Hematopoietic multipotent progenitor cell treated with erythropoietin and hydrocortisone succinate and interleukin-3 and kit ligand, for 17 days (in vitro differentiated cells): ENCODE measurements at places on chromosomes 3 and 15.

DNA sequence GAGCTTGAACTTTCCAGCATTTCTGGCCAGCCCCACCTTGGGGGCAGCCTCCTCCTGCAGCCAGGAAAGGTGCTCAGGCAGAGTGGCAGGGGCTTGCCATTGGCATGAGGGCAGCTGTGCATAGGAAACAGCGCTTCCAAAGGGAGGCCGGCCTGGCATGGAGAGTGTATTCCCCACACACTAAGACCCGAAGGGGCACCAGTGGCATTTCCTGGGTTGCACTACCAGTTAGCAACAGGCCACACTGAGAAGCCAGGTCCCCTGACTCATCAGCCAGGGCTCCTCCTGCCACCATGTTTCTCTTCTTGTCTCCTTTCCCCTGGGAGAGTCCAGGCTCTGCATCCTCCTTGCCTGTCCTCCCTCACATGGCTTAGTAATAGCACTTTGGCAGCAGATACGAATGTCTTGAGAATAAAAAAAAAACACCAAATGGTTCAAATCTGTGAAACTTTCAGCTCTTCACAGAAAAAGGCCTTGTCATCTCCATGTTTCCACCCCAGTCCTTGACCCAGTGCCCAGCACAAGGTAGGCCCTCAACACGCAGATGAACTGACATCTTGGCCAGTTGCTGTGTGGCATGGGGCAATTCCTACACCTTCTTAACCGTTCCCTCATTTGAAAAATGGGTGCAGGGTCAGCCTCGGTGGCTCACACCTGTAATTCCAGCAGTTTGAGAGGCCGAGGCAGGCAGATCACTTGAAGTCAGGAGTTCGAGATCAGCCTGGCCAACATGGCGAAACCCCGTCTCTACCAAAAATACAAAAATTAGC lies 180.4 kb downstream of the SMAD6 start:
- DNase-seq: no peak

GRCh38 chr3:45488591-45488990 lies 100.2 kb downstream of the LARS2 start:
- no peak for DNase-seq

GRCh38 chr15:95324656-95325055 lies 1005.8 kb upstream of the NR2F2 start:
- no peak for DNase-seq

DNA sequence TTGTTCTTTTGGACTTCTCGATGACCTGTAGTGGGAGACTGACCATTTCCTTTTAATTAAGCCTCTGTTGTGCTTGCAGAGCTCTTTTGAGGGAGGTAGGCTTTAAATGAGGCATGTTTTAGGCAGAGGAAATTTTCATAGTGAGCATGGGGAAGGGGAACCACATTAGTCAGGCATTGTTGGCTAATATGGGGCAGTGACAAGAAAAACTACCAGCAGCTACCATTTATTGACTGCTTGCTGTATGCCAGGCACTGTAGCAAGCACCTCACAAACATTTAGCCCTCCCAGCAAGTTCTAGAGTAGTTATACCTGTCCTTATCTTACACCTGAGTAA lies 10.9 kb downstream of the ATG7 start:
- no peak for DNase-seq

GRCh38 chr3:101183151-101183550 lies 137.2 kb downstream of the IMPG2 start:
- no peak for DNase-seq

GRCh38 chr15:22872936-22873701 lies 34.7 kb downstream of the NIPA2 start:
- DNase-seq: no peak

GRCh38 chr3:184375747-184376461 lies 2.1 kb downstream of the THPO start:
- no peak for DNase-seq

DNA sequence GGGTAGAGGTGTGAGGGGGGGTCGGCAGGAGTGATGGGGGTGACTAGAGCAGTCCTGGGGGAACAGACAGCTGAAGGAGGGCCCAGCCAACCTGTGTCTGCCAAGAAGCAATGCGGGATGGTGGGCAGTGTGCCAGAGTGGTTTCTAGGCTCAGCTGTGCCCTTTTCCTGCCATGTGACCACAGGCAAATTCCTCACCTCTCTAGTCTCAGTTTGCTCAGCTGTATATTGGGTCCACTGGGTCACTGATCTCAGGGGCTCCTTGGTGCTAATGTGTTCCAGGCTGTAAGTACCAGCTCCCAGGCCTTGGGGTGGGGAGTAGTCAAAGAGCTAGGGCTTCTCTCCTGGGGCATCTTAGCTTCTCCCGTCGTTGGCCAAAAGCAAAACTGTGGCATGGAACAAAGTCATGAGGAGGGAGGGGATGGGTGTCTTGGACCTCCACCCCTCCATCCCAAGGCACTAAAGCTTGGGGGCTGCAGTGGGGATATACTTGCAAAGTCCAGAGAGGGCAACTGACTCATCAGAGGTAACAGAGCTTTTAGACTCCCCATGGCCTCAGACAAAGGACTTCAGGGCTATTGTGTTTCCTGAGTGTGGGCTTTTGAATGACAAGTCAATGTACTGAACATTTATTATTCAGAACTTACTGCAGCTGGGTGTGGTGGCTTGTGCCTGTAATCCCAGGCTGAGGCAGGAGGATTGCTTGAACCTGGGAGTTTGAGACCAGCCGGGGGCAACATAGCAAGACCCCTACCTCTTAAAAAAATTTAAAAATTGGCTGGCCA lies 20.9 kb downstream of the SMAD6 start:
- DNase-seq: no peak
